NCI-H1092 (cell line): ENCODE measurements at places on chromosomes 4 and X.

DNA sequence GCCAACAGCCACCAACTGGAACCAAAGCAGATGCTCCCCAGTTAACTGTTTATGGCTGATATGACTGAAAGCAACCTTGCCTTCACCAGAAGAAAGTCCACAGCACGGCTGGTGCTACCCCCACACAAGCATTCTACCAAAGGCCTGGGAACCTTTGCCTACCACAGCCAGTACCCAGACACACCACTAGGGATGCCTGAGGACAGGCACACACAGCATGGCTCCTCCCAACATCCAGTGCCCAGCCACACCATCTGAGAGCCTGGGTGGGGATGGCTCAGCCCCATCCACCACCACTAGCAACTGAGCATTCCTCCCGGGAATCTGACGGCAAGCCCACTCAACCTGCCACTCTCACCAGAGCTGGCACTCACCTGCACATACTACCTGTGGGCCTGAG lies 178.6 kb downstream of the SLC7A11 start:
- DNase-seq: no peak

DNA sequence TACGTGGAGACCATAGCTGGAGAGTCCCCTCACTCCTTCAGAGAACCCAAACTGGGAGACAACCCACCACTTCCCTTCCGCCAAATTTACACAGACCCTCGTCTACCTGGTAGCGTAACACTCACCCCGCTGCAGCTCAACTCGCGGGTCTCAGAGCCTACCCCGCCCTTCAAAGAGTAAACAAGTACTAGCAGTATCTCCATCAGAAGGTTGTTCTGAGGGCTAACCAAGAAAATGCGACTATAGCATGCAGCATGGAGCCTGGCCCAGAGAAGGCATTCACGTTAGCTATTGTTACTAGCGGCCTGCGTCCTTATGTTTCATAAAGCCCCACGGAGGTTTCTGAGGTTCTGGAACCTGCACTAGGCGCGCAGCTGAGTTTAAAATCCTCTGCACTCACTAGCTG lies 531 bp upstream of the MANBA start:
- DNase-seq: no peak

GRCh38 chr4:189988877-189989431 lies 38.1 kb downstream of the FRG2 start:
- DNase-seq: no peak

GRCh38 chrX:1767026-1767425 lies 152.2 kb downstream of the ASMT start:
- peak; percentile 63 for DNase-seq

- DNase-seq: no peak
Measured at GRCh38 chrX:13550346-13550745, 19.1 kb upstream of the EGFL6 start.

GRCh38 chr4:107599841-107600240 lies 120.2 kb downstream of the PAPSS1 start:
- DNase-seq: no peak

GRCh38 chr4:8532245-8532781 lies 47.9 kb upstream of the GPR78 start:
- DNase-seq: no peak

GRCh38 chr4:5912614-5913019 lies 19.7 kb upstream of the CRMP1 start:
- DNase-seq: peak; percentile 19

DNA sequence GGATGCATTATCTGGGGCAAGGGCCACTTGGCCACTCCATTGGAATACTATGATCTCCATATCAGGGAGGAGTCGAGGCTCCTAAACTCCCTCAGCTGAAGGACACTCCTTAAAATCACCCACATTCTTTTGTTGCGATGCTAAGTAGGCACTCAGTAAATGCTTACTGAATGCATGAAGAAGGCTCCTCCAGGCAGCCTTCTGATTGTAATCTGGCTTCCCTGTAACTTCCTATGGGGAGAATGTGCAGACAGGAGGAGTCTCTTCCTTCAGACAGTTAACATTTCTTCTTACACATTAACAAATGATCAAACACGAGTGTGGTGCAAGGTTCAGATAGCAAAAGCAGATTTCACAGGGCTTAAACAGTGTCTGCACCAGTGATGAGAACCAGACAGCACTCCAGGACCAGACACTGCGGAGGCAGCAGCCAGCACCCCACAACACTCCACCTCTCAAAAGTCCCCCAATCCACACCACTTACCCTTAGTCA lies 21.4 kb upstream of the USO1 start:
- no peak for DNase-seq

DNA sequence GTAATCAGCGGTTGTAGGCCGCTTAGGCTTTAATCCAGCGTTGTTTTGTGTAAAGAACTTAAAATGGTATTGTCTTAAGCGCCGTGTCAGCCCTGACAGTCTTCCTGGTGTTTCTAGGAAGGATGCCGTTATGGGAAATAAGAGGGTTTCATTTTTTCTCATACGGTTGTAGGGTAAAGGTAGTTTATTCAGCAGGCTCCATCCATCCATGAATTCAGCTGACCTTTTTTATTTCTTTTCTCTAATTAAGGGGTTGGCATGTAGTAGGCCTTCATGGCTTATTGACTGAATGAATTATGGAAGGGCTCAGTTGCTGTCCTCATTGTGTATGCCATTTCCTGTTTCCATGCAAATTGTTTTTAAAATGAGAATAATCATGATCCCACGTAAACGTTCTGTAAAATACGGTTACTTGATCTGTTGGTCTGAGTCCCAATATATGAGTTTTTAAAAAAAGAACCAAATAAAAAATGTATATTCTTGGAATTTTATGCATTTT lies 693 bp downstream of the OCIAD1 start:
- no peak for DNase-seq

DNA sequence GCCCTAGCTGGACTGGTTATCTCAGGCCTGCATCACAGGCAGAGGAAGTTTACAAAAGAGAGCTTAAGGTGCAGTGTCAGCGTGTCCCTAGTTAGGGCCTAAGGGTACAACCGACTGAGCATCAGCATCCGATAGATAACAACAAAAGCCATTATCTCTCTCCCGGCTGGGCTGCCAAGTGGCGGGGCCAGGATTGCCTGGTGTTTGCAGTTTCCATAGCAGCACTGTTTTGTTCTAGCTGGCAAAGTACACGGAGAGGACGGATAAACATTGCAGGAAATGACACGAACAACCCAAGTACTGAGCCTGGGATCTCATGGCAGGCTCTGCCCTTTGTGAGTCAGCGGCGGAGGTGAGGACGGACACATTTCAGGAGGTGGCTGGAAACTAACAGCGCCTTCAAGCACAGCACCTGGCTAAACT lies 104.7 kb upstream of the NOCT start:
- DNase-seq: peak; percentile 96

DNA sequence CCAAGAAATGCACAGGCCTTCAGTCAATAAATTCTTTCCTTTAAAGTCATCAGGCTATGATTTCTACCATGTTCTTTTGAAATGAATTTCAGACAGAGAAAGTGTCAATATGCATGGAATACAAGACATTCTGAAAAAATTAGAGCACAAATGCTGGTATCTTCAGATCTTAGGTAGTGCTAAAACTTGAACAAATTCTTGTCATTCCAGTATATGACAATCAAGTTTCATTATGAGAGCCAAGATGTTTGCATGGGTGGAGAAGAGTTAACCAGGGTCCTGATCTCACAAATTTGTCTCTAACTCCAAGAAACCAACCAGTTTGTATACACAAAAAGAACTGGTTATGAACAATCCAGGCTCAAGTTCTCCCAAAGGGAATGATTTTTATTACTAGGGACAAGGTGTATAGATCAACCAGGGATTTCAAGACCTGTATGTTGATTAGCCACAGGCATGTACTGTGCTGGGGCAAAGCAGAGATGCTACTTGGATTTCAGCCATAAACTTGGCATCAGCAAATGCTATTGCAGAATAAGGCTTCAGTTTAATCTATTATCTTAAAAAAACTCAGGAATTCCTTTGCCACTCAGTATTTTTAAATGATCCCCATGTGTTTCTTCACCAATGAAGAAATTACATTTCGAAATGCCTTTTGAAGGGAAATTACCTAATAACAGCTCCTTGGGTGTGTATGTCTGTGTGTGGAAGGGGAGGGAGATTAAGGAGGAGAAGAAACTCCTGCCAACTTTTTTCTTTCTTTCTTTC lies 69.7 kb downstream of the FANCB start:
- DNase-seq: no peak

GRCh38 chr4:1776521-1777161 lies 16.5 kb upstream of the FGFR3 start:
- DNase-seq: no peak

DNA sequence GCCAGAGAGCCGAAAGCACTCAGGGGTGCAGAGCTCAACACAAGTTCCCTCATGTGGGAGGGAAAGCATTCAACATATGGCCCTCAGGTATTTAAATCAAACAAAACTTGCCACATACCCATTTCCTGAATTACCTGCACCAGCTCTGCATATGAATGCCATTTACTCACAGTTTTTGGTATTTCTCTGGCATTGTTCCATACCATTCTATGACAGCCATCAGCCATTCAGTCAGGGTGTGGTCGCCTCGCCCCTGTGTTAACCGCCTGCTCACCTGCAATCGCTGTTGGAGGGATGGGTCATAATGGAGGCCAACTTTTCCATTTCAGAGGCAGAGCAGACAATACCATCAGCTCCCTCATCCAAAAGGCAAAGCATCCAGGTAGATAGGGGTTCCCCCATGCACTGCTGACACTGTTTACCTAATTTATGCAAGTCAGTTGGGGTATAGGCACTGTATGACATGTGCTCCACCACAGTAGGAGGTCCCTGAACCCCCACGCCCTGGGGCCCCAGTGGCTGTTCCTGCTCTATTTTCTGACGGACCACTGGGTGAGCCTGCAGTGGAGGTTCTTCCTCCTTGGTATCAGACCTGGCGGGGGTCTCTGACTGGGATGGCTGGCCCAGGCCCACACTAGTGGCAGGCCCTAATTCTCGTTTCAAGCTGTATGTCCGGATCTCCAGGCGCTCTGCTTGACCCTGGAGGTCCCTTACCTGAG lies 227.1 kb downstream of the ADGRL3 start:
- DNase-seq: no peak

DNA sequence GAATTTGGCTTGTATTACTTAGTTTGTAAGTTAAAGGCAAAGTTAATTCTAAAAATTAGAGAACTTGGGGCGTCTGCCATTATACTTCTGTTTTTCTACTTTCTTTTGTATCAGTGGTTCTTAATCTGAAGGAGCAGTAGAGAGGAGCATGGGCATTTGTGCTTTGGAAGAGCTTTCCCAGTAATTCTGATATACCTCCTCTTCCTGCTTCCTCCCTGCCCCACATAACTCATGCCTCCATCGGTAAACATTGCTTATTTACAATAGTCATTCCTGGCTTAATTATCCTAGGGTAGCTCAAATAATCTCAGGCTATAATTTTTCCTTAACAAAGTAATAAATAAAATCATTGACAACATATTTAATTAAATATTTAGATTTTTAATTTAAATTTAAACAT lies 37.1 kb upstream of the SPARCL1 start:
- no peak for DNase-seq

- no peak for DNase-seq
Measured at GRCh38 chrX:47456080-47456479, 26.9 kb downstream of the ZNF41 start.

GRCh38 chrX:50211510-50211909 lies 6.9 kb downstream of the CCNB3 start:
- no peak for DNase-seq

DNA sequence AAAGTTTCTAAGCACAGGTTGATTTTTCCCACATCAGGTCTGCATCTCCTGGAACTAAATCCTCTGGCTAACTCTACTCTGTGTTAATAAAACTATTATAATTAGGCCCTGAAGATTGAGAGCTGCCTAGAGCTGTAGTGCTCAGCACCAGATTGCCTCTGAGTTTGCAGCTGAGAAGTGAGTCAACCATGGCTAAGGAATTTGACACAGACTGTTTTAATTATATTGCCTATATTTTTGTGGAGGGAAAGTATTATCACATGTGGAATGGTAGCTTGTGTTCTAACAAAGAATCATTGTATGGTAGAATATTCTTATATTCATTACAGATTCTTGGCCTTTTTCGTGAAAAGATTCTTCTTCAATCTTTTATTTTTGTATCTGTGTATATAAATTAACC lies 1907.6 kb upstream of the TENM3 start:
- no peak for DNase-seq

DNA sequence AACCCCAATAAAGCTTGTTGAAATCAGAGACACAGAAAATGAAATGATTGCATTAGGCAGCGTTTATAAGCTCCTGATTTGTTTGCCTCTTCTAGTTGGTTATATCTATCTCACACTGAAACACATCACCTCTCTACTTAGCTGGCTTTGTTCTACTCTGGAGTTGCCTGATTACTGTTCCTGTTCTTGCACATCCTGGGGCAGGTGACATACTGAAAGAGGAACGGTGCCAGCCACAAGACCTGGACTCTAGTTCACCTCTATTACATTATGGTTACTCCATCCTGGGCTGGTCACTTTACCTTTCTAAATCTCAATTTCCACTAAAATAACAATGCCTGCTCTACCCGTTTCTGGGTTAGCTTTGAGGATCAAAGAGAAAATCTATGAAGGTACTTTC lies 47.9 kb downstream of the TRIM2 start:
- DNase-seq: no peak

DNA sequence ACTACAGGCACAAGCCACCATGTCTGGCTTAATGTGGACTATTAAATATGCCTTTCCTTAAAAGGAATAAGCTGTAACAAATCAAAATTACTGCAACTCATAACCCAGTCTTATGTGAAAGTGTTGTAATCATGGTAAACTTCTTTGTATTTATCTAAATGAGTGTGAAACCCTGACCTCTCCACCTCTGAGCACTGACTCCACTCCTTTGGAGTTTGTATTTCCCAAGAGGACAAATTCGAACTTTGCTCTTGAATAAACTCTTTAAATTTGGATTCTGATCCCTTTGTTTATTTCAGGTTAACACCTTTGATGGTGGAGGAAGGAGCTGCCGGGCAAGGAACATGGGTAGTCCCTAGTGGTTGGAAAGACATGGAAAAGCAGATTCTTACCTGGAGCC lies 48.3 kb upstream of the FAM9A start:
- no peak for DNase-seq

- DNase-seq: no peak
Measured at GRCh38 chr4:97132435-97132834, 1010.8 kb downstream of the STPG2 start.

DNA sequence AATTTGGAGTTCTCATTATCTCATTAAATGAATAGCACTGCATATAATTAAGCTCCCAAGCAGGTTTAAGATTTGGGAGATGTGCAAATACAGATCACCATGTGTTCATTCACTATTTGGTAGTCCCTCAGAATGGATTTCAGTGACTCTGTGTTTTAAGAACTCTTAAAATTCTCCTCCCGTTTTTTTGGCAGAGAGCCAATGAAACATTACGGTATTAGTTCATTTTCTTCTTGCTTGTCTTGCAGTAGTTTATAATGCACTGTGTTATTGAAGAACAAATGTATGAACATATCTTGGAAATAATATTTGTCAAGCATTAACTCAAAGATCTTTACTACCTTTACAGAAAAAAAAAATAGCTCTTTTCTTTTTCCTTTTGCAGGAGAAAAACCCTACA lies 32.7 kb downstream of the KLF3 start:
- no peak for DNase-seq

- DNase-seq: no peak
Measured at GRCh38 chrX:119190831-119191230, 45.3 kb upstream of the PGRMC1 start.
